ENCODE measurements at places on chromosomes 11 and 22.

DNA sequence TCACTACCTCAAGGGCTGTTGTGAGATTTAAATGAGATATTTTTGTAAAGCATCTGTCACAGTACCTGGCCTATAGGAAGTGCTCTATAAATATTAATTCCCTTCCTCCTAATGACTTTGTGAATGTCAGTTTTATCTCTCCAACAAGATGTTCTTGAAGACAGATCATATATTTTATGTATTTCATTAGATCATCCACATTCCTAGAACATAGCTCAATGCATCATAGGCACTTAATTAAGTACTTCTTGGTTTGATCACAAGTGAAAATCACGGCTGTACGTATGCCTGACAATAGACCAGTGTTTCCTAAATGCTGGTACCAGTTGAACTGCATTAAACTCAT, 49.9 kb downstream of the RAB30 start:
- no peak for DNase-seq

DNA sequence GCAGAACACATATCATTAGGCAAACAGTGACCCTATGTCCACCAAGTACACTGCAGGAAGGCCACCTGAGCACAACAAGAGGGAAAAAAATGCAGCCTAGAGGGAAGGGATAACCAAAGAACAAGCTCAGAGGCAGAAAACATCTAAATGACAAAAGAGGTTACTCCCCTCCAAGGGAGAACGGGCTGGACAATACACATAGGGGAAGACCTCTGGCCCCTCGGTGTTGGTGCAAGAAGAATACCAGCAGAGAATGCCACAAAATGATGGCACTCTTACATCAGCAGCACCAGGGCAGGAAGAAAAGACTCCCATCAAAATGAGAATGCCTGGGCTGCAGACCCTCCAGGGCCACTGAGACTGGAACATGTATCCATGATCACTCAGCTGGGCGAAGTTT, 66.6 kb upstream of the OPCML start:
- no peak for DNase-seq

GRCh38 chr22:22386602-22387385, 121.7 kb downstream of the ZNF280B start:
- DNase-seq: no peak

DNA sequence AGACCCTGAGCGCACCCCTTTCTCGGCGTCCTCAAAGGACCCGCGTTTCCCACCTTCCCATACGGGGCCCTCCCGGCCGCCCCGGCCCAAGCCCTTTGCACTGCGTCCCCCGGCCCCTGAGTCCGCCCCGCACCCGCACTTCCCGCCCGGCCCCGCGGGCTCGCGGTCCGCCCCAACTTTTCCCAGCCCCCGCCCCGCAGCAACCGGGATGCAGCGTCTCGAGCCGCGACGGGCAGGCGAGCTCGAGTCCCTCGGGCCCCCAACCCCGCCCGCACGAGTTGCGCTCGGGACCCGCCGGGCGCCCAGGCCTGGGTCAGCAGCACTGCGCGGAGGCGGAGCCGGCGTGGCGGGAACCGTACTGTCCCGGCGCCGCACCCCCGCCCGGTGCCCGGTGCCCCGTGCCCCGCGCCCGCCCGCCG, 371 bp downstream of the SMCO4 start:
- DNase-seq: no peak

GRCh38 chr22:34278121-34278520, 357.8 kb upstream of the LARGE1 start:
- DNase-seq: no peak

DNA sequence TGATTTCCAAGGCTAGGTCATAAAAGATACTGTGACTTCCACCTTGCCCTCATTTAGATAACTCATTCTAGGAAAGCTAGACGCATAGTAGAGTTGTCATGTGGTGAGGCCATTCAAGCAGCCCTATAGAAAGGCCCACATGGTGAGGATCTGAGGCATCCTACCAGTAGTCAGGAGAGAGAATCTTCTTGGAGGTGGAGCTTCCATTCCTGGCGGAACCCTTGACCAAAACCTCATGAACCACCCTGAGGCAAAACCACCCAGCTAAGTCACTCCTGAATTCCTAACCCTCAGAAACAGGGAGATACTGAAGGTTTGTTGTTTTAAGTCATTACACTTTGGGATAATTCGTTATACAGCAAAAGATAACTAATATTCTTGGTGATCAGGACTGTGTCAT, 2.9 kb upstream of the HDHD5 start:
- DNase-seq: no peak

DNA sequence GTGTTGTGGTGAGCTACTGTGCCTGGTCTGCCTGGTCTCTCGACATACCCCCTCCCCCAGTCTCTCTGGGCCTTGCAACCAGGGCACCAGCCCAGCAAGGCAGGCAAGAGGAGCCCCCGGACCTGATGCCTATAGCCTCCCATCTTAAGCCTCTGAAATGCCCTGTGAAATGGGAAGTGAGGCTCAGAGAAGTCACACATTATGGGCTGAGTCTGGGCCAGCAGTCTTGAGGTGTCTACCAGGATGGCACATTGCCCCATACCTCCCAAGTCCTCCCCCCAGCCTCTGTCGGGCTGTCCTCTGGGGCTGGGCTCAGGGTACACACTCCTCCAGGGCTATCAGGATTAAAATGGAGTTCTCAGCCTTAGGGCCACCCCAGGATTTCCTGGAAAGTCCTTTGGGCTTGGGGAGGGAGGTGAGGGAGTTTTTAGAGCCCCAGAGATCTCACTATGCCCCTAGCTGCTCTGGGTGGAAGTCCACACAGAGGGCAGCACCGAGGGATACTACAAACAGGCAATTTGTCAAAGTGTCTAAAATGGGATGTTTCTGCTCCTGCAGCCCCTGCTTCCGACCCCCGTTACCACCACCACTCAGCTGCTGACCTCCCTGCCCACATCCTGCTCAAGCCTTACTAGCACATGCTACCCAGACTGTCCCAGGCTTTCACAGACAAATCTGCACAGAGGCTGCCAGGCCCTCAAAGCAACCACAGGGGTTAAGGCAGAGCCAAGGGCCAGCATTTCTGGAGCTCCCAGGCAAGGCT, 3.1 kb upstream of the SH3BP1 start:
- DNase-seq: no peak

- DNase-seq: no peak
Measured at GRCh38 chr22:18060646-18061620, 16.9 kb upstream of the PEX26 start.

- no peak for DNase-seq
Measured at GRCh38 chr11:74462631-74463030, 4.7 kb downstream of the KCNE3 start.
